Tibial nerve (tissue), 4 donors: ENCODE measurements at places on chromosomes 3 and 15. TPM values are rescaled to one million over a fixed set of nuclear protein-coding genes. Genes with fewer than 3 reads are reported as not detected.
A peak's percentile ranks its signal among the peaks of the same experiment; 100 is the strongest.

DNA sequence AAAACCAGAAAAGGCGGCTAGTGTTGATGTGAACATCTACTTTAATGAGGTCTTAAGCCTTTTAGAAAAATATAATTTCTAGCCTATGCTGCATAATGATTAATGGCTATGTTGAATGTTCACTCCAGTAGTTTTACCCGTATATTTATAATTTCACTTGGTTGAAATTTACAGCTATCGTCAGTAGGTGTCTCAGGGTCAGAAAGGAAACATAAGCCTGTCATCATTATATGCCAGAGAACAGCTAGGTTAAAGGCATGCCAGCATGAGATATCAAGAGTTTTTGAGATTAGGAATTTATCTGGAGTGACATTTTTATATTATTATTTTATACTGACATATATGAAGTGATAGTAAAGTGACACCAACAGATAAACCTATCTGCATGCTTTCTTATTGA is 904.1 kb downstream of the OTOL1 start:
- DNase-seq, result no peak

DNA sequence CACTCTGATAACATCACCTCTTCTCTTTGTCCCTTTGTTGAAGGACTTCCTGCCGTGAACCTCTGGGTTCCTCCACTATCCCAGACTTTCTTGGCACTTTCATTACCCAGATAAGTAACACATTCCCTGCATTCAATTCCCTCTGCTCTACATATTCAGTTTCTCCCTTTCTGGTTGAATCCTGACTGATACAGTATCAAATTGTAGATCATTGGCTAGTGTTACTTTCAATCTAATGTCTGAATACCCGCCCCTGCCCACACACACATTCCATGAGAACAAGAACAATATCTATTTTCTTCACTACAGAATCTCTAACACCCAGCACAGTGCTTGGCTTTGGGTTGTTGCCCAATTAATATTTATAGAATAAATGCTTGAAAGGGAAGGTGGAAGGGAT is 163.5 kb downstream of the ABHD5 start:
- no peak for DNase-seq

DNA sequence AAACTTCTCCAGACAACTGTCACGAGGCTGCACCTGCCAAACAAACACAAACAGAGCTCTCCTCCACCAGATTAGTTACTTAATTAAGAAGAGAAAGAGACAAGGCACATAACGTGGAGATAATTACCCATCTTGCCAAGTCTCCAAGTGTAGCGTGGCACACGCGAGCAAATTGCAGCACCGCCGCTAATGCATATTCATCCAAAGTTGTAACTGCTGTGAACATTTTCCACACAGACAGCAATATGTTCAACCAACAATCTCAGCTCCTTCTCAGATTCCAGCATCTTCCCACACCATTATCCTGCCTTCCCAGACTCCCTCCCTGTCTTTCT is 309.6 kb upstream of the TLE3 start:
- no peak for DNase-seq

- no peak for DNase-seq
These were observed 123.8 kb upstream of the PHLDB2 start for GRCh38 chr3:111735243-111735758.

DNA sequence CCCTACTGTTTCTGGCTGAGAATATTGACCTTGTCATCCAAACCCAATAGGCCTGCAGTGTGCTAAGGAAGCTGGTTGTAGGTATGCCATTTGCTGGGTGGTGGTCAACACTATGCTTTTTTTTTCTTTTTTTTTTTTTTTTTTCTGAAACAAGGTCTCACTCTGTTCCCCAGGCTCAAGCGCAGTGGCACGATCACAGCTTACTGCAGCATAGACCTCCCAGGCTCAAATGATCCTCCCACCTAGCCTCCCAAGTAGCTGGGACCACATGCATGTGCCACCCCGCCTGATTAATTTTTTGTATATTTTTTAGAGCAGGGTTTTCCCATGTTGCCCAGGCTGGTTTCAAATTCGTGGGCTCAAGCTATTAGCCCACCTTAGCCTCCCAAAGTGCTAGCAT is 35.7 kb upstream of the RHO start:
- DNase-seq, result no peak

GRCh38 chr15:43237842-43238470 is 17.1 kb upstream of the EPB42 start:
- DNase-seq, result no peak

DNA sequence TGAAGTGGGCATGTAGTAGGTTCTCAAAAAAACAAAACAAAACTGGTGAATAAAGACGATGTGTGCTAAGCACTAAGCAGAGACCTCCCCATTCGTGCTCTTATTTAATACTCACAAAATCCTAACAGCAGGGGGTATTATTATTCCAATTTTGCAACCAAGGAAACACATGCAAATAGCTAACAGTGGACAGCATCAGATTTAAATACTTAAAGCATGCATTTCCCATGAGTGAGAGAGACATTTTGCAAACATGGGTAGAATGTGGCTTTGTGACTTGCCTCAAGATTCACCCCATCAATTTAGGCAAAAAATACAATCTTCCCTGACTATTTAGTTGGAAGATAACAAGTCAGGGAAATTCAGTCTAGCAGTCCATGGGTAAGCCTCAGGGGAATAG is 946.2 kb upstream of the CFAP20DC start:
- DNase-seq, result no peak

GRCh38 chr3:101850246-101851051 is 1.1 kb downstream of the NFKBIZ start:
- no peak for DNase-seq

DNA sequence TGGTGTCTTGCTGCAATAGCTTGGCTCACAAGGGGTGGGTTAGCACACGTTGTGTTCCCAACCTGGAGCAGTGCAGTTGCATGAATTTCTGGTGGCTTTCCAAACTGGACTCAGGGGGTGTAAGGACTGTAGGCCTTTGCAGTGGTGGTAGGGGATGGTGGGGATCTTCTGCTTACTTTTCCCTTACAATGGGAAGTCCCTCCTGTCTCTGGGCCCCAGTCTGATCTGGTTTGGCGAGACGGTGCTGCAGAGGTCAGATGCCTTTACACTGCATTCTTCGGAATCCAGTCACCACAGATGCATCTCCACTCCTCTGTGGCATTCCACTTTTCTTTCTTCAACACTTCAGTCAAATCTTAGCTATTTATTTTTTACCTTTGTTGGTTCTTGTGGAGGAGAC is 132.1 kb downstream of the DOCK3 start:
- no peak for DNase-seq

- no peak for DNase-seq
These were observed 160.6 kb downstream of the ECT2 start for GRCh38 chr3:172911142-172911541.

DNA sequence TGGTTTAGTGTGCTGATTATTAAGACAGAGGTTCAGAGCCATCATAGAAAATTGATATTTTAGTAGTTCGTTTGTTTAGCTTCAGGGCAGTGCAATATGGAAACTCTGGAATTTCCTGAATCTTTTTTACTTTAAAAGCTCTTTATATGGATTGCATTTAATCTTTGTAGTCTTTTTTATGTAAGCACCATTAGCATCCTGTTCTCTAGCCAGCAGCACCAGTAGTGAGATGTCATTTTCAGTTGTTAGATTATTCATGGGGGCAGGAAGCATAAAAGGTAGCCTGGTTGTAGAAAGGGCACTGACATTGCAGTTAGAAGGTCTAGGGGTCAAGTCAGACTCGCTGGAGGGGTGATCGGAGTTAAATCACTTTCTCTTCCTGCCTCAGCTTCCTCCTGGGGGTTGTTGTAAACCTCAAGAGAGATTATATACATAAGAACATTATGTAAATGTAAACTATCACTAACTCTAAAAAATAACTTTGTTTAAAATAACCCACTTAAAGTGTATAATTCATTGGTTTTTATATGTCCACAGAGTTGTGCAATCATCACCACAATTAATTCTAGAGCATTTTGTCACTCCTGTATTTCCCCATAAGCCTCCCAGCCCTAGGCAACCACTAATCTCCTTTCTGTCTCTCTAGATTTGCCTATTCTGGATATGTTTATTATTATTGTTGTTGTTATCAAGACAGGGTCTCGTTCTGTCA is 31.4 kb upstream of the ITPKA start:
- DNase-seq, result no peak

GRCh38 chr3:66344391-66344811 is 123.6 kb downstream of the SLC25A26 start:
- no peak for DNase-seq

The GPR87 gene
- total RNA-seq, result not detected

GRCh38 chr3:133264920-133265319 is 134.9 kb upstream of the BFSP2 start:
- DNase-seq, result no peak

The ANKRD63 gene
- total RNA-seq, result not detected

The LARP6 gene
- total RNA-seq, result 86.3 TPM

DNA sequence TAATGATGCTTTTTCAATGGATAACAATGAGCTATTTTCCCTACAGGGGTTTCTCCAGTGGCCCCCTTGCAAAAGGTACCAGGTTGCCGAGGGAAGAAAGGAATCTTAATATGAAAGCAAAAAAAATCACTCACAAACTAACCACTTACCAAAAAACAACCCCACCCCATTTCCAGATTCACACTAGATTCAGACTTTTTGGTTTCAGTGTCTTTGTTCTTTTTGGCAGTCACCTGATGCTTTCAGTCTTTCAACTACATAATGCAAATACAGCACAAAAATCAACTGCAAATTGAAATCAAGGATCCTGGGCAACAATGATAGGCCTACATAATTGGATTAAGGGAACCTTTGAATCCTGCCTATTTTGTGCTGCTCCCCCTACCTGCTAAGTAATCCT is 71.1 kb upstream of the RAP2B start:
- no peak for DNase-seq

DNA sequence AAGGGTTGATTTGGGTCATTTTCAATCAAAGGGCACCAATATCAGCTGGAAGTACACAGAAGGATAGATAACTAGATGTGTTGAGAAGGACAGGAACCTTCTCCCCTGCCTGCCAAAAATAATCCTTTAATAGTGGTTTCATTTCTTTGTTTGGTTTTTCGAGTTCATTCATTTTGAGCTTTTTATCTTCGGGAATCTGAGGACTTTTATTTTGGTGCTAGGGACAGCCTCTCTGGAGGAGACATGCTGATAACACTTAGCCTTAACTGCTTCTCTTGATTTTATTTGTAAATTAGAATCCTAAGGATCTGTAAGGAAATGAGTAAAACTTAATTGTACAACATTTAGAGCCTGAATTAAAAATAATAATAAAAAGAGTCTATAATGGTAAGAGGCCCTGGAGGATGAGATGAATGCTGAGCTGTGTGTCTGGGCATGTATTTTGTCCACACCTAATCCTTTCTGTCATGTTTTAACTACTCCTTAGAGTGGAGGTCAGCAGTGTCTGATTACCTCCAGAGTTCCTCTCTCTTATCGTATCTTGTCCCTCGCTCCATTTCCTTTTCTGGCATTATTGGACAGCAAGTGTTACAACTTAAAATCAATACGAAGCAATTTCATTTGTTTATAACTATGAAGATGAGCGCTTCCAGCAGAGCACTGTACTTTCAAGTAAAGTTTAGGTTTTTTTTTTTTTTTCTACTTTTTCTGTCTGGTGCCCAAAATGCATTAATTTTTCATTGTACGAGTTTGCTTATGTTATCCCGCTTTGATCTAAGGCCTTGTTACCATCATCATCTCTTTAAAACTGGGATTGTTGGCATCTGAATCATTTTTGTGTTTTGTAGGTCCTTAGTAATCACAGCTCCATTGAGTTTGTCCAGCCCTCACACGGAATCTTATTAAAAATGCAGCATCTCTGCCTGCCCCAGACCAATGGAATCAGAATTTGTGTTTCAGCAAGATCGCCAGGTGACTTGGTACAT is 22.8 kb downstream of the PTPRG start:
- DNase-seq, result no peak

DNA sequence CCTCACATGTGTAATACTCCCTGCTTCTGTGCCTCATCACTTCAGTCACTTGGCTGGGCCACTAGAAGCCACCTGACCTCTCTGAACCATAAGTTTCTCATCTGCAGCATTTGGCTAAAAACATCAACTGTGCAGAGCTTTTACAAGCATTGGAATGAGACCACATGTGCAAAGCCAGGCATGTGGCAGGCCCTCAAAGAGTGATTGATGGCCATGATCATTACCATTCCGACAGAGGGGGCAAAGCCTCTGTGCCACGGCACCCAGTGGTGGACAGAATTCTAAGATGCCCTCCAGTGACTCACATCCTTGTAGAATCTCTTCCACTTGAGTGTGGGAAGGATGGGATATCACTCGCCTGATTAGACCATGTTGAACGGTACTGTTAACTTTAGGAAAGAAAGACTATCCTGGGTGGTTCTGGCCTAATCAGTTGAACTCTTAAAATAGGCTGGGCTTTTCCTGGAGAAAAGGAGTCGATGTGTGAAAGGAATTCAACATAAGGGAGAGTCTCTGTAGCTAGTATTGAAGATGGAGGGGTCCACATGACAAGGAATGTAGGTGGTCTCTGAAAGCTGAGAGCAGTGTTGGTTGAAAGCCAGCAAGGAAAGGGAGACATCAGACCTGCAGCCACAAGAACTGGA is 13.5 kb downstream of the CDCP1 start:
- DNase-seq, result no peak

DNA sequence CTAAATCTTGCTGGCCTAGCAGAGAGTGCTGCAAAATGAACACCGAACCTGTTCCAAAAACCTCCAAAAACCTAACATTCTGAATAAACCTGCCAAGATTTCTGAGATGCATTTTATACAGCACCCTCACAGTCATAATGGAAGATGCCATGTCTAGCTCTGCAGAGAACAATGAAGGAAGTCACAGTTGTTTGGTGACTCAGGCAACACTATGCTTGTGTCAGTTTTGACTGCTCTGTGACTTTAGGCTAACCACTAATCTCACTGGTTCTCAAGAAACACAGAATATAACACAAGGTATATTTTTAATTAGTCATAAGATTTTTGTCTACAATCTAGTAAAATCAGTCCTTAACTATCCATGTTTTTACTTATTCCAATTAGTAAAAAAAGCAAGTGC is 606.6 kb downstream of the TBL1XR1 start:
- DNase-seq, result no peak

The CCDC9B gene
- total RNA-seq, result 19.9 TPM

DNA sequence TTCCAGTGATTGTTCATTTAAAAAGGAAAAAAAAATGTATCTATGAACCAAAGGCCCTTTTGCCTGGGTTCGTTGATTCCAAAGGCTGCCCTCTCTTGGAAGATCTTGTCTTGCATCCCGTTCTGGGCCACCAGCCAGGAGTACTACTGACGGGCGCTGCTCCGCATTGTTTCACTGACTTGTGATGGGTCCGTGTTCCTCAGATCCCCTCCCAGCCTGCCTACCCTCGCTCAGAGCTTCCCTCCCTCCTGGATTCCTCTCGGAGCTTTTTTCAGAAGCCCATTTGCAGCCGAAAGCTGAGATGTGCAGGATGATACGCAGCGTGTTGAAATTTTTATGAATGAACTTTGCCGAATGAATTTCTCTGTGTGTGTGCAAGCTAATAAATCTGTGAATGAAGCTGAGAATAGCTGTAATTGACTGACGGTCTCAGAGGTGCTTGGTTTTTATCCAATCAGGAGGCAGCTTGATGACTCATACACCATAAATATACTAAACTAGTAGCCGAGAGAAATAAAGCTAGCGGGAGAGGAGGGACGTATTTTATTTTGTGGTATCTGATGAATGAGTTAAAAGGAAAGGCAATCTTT is at the start of gene SHC4:
Gene SHC4, minus strand, starts transcription at position 396 of the 590 bp plus-strand sequence. CDS start 904 bp downstream, outside the sequence.
- DNase-seq, result peak; percentile 74
